ENCODE measurements at places on chromosomes 7 and 10.
A peak's percentile ranks its signal among the peaks of the same experiment; 100 is the strongest.

DNA sequence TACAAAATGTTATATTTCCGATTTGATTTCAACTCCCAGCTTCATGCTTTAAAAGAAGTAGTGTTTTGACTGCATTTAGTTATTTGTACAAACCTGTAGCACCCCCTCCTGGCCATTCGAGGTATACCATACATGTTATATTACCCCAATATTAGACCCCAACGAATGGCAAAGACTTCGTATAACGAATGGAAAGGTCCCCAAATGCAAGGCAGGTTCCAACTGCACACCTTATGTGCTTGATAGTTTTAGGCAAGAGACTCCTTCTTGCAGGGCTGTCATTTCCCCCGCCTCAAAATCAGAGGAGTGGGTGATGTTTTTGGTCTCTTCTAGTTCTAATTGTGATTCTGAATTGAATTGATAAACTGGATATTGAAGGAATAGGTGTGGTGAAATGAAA lies 101.1 kb upstream of the TARP start:
- peak; percentile 77 for DNase-seq

DNA sequence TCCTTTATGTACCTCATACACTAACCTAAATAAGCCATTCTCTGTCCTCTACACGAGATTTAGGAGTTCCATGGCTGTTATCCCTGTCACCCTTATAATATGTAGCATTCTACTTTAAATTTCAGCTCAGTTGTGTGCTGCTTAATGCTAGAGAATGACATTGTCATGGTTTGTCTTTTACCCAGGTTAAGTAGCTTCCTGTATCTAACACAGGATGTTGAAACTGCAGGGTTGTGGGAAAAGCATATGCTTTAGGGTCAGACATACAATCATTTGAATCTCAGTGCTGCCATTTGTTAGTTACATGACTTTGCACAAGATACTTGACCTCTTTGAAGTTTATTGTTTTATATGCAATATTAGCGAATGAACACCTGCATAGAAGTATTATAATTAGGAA lies 235.1 kb upstream of the CACNA2D1 start:
- peak; percentile 0 for DNase-seq

DNA sequence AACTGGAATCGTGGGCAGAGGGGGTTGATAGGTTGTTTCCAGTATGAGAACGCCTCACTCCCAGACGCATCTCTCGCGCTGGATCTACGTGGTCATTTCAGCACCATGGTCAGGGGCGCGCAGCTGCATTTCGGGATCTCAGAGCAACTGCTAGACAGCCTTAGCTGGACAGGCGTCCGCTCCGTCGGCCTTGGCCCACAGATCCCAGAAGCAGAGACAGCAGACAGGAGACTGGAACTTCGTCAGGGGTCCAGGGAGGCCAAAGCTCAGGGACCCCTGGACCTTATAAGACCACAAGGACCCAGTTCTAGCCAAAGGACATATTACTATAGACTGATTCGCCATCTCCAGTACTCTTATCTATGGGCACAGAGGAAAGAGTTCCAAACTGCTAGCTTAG lies 5.3 kb downstream of the NEUROG3 start:
- no peak for DNase-seq

GRCh38 chr7:66050990-66051448 lies 24.6 kb upstream of the ASL start:
- no peak for DNase-seq

GRCh38 chr7:68807666-68808065 lies 790.6 kb upstream of the AUTS2 start:
- no peak for DNase-seq

GRCh38 chr10:60441515-60441914 lies 51.8 kb upstream of the ANK3 start:
- DNase-seq = no peak

DNA sequence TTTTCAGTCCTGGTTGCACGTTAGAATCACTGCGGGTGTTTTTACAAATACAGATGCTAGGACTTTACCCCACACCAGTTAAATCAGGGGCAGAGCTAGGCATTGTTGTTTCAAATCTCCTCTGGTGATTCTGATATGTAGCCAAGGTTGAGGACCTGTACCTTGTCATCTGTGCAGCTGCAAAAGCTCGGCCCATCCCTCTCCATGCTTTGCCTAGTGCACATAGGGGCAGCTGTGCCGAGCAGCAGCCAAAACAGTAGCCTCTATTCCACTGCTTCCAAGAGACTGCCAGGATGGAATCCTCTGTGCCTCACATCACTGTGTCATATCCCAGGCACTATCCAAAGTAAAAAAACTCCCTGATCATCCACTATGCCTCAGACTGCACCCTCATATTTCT lies 181.3 kb downstream of the CDK14 start:
- DNase-seq = no peak

DNA sequence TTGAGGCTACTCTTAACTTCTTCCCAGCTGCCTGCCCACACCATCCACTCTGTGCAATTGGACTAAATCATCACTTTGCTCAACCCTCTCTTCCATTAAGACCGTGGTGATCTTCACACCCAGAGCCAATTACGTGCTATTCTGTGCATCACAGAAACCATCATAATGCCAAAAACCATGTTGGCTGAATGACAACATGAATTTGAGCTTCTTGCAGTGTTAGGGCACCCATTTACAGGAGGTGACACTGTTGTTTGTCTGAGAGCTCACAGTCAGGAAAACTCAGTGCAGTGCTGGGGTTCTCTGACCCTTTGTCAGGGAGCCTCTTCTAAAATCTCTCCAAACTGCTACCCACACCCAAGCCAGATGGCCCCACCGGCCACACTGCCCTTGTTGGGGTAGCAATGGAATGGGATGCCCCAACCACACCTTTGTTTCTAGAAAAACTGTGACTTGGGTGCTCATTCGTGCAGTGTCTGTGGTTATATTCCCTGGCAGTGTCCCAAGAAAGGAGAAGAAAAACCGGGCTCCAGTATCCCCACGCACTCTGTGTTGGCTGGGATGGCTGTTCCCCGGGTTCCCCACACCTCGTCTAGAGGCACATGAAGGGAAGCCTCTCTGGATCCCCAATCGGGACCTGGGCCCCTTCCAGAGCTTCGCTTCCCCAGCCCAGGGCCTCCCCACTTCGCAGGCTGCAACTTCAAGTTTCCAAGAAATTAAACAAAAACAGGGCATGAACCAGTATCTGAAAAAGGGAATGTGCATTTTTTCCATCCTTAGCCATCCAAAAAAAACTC lies 2.0 kb upstream of the TNS3 start:
- DNase-seq = no peak

DNA sequence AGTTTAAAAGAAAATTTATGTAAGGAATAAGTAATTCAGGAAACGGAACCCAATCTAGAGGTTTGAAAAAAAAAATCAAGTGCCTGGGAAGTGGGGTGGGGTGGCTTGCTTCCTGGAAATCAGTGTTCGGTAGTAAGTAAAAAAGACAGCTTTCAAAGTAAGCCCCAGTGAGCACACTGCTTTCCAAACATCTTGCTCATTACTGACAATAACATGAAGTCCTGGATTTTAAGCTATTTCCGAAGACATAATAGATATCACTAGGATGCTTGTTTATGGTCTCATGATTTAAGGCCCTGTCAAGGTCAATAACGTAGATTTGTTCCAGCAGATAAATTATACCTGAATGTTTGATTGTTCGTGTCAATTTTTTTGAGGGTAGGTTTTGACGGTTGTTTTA lies 1.3 kb downstream of the STAMBPL1 start:
- peak; percentile 47 for DNase-seq

DNA sequence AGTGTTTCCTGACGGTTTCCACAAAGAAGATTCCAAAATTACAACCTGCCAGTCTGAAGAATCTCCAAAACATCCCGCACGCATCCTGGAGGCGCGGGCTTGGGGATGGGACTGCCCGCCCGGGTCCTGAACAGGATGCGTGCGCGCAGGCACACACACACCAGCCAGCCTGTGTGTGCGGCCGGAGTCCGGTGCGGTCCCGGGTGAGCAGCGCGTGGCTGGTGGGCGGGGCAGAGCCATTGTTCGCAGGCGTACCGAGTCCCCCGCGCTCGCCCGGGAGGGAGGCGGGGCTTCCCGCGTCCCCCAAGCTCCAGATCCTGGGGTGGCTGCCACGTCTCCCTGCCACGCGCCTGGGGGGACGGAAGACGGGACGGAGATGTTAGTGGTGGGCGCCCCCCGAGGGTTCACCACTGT lies 675 bp upstream of the SCD start:
- peak; percentile 24 for DNase-seq

DNA sequence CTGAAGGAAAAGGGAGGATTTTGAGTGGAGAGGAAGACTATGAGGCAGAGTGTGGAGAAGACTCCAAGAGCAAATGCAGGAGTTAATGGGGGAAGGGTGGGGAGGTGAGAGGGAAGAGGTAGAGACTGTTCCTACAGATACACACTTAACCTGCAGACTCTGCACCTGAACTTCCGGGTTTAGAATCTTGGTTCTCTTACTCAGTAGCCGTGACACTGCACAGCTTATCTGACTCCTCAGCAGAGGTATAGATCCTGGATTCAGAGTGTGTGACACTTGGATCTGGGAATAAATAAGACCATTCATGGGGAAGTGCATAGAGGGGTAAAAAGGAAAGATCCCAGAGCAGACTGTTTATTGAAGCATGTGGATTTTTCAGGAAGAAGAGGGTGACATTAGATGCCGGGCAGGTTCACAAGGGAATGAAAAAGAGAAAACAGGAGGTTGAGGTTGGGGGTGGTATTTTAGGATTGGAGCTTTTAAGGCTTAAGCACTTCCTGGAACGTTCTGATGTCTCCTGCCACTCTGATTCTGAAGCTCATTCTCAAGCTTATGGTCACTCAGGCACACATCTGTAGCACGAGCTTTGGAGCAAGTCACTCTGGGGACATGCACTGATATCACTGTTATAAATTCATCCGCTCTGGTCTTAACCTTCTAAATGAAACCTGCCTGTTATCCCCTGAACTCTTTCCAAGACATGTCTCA lies 5.7 kb upstream of the ZC3HAV1L start:
- no peak for DNase-seq

DNA sequence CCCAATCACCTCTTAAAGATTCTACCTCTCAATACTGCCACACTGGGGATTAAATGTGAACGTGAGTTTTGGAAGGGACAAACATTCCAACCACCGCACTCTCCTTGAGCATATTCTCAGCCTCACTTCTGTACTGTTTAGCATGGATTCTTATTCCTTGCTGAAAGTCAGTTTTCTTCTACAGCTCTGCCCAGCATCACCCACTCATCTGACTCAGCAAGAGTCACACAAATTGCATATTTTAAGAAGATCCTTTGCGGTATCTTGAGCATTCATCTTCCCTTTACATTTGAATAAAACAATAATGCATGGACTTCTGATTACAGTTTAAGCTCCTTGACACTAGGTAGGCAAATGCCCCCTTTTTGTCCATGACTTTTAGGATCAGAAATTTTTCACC lies 251.6 kb upstream of the MKLN1 start:
- no peak for DNase-seq

- DNase-seq = no peak
Observed at GRCh38 chr10:125125951-125126735, 34.2 kb downstream of the CTBP2 start.

GRCh38 chr7:31003721-31004120 lies 40.0 kb downstream of the GHRHR start:
- no peak for DNase-seq

DNA sequence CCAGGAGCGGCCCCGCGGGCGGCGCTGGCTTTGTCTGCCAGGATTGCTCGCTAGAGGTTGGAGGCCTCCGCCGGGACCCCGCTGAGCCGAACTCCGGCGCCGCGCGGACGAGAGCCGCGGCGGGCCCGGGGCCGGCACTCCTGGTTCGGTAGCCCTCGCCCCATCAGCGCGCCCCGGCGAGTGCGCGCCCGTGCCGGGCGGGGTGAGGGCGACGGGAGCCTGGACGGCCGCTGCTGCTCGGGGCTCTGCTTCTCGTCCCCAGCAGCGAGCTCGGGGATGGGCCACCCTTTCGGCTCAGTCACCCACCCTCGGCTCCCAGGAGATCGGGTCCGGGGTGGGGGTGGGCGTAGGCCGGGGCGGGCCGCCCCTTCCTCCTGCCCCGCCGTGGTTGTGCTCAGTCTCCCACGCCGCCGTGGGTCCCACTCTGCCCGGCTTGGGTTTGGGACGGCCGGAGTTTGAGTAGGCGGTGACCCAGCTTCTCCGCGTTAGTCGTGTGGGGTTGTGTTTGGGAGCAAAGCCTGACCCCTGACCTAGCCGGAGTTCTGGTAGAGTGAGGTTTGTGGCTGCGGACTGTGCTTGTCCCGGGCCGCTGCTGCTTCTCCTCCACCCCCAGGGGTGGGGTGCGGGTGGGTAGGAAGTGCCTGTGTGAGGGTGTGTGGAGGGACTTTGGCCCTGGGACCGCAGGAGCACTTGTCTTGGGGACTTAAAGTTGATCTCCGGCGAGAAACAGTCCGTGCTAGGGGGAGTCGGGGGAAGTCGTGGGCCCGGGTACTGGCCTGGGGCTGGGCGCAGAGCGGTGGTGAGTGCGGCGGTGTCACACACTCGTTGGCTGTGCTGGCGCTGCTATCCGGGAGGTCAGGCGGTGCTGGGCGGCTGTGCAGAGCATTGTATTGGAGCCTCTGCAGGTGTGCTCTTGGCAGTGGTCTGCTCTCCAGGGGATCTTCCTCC lies 677 bp downstream of the TSPAN14 start:
- no peak for DNase-seq

GRCh38 chr7:120521761-120522737 lies 249.1 kb downstream of the KCND2 start:
- DNase-seq = no peak

DNA sequence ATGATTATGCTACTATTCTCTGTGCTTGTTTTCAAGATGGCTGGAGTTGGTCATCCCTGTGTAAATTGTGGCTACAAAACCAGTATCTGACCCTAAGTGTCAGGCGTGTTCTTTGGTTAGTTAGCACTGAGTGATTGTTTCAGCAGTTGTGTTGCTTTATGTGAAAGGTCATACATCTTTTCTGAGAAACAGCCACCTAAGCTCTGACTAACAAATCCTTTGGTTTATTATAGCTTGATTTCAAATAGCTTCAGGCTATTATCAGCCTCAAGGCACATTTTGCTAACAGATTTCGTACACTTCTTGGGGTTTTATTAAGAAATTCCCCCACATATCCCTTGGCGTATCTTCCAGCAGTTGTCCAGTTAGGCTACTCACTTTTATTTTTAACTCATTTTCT lies 4.8 kb upstream of the ADRB1 start:
- DNase-seq = no peak

- DNase-seq = no peak
Observed at GRCh38 chr7:158135931-158136330, 451.7 kb downstream of the PTPRN2 start.

DNA sequence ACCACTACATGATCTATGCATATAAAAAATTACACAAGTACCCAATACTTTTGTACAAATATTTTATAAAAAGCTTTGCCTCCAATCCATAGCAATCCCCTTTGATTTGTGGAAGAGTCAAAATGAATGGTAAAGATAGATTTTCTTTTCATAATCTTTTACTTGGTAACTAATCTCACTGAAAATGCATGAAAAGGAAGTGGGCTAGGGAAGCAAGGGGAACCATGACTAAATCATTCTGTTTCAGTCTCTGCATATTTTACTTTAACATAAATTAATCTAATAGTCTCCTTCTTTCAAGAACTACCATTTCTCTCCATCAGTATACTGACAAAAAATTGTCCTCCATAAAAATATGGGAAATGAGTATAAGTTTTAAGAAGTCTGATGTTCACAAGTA lies 96.9 kb downstream of the TES start:
- no peak for DNase-seq

- DNase-seq = no peak
Observed at GRCh38 chr10:101778151-101778780, 2.4 kb upstream of the FGF8 start.

All from CD4-positive, alpha-beta T cell treated with Interleukin-2 at 100 ng/mL for 4 hours (primary cell).